ENCODE measurements at places on chromosomes 12 and 14.

- no peak for DNase-seq
Measured at GRCh38 chr14:85382341-85382740, 147.6 kb upstream of the FLRT2 start.

DNA sequence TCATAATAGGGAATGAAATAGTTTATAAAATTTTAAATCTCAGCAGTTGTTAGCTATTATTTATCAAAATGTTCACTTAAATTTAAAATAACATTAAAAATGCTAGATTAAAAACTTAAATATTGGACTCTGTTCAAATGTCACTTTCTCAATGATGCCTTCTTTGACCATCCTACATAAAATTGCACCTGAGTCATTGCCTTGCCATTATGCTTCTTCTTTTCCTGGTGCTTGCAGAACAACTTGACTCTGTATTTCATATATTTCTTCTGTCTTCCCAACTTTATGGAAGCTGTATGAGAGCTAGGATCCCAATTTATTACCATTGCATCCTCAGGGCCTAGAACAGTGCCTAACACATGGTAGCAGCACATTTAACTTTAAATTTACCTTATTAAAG, 37.3 kb upstream of the CPM start:
- DNase-seq, result no peak

DNA sequence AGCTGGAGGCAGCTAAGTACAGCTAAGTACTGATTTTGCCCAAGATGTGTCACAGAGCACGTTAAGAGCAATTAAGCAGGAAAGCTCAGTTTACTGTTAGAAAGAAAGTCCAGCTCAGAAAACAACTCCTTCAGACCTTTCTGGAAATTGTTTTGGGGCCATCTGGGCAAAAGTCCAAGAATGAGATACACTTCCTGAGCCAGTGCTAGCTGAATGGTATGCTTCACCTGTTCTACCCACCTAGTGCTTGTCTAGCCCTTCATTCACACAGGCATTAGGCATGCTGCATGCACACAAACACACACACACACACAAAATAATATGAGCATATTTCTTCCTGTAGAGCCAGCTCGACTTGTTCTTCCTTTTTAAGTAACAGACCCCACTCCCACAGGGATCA, 6.6 kb upstream of the IKZF4 start:
- no peak for DNase-seq

GRCh38 chr14:82190742-82191141, 657.1 kb upstream of the SEL1L start:
- DNase-seq, result no peak

GRCh38 chr12:49541911-49542505, 3.2 kb downstream of the KCNH3 start:
- no peak for DNase-seq

GRCh38 chr12:1936406-1937320, 18.2 kb upstream of the CACNA2D4 start:
- DNase-seq, result no peak

DNA sequence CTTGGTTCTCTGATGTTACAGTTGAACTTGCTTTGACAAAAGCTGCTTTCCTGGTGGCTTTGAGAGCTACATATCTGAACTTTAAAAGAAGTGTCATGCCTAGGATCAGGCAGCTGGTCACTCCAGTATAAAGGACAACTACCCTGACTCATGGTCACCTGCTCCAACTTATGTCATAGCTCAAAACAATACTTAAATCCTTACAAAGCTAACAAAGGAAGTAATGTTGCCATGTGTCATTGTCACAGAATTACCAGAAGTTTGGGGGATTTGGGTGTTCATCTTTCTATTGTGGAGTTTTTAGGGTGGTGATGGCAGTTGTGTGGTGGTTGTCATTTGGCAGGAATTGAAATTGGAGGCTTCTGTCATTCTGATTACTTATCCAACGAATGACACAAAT, 1.8 kb upstream of the TCP11L2 start:
- no peak for DNase-seq

DNA sequence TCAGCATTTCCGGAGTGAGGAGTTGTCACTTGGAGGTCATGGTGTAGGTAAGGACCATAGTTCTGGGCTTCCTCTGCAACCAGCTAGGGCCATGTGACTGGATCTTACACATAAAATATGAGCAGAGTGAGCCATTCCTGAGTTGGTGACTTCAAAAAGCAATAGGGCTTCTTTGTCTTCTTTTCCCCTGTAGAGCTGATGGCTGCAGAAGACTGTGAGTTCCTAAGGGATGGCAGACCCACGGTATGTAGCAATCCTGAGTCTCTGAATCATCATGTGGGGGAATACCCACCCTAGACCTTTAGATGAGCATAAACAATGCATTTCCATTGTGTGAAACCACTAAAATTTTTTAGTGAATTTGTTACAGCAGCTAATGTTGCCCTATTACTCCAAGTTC, 151.1 kb upstream of the TBX3 start:
- DNase-seq, result no peak

DNA sequence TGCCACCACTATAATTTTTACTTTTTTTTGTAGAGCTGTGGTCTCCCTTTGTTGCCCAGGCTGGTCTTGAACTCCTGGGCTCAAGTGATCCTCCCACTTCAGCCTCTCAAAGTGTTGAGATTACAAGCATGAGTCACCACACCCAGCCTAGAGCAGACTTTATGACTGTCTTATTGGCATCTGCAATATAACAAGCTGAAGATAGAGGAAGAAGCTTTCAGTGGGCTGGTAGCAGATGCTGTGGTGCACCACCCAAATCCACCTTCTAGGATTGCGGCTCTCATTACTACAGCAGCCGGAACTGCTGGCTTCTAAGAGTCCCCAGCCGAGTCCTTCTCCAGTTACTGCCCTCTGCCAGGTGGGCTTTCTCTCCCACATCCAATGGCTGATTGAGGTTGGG, 7.6 kb upstream of the STK38L start:
- no peak for DNase-seq

DNA sequence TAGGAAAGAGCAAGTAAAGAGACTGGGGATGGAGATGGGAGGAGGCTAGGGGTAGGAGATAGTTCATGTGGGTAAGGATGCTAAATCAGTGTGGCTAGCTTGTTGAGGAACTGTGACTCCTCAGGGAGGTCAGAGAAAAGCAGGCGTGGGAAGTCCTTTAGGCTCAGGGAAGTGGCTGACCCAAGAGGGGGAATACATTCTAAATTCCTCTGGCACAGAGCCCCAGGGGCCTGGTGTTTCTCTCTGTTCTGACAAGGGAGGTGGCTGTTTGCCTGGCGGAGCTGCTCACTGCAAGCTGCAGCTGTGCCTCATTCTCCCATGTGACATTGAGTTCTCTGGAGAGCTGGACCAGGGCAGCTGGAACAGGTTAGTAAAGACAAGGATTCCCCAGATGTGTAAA, 152.2 kb upstream of the SLC38A2 start:
- peak; percentile 74 for DNase-seq

DNA sequence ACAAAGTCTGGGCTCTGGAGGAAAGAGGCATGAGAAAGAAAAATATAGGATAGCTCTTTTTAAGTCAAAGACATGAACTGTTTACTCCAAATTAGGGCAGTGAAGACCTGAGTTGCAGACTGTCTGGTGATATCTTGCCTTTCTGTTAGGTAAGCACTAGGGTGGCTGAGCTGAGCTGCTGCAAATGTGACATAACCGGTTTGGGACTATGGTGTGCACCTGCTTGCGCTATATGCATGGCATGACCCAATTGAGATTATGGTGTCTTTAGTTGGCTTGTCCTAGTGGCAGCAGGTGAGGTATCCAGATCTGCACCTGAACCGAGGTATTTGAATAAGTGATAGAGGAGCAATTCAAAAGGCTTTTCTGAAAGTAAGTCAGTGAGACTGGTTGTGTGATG, 345.6 kb downstream of the APAF1 start:
- no peak for DNase-seq

GRCh38 chr14:72904840-72905561, 11.1 kb upstream of the DPF3 start:
- DNase-seq, result peak; percentile 67

DNA sequence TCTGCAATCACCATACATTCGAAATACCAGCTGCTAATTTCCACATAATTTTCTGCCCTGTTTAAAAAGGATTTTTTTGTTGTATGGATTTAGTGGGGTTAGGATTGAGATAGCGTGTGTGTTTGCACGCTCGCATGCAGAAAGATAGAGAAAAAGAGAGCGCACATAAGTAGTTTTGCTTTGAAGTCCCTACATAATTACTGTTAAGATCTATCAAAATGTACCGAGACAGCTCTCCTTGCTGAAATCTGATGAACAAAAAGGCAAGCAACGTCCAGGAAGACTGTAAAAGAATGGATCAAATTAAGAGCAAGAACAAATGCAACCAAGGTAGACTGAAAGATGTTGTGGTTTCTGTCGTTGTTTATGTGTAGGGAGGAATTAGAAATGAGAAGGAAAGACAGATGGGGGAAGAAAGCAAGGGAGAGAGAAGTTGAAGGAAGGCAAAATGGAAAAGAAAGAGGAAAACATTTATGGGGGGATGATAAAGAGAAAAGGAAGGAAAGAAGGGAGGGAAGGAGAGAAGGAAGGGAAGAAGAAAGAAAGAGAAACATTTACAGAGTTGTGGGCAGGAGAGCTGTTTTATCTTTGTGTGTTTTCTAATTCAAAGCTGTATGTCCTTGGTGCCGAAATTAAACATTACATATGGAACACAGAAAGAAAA, 522.3 kb downstream of the MED13L start:
- DNase-seq, result no peak

- DNase-seq, result no peak
Measured at GRCh38 chr14:70472253-70473159, 20.5 kb downstream of the ADAM21 start.

- no peak for DNase-seq
Measured at GRCh38 chr12:20050221-20050620, 318.1 kb upstream of the PDE3A start.

DNA sequence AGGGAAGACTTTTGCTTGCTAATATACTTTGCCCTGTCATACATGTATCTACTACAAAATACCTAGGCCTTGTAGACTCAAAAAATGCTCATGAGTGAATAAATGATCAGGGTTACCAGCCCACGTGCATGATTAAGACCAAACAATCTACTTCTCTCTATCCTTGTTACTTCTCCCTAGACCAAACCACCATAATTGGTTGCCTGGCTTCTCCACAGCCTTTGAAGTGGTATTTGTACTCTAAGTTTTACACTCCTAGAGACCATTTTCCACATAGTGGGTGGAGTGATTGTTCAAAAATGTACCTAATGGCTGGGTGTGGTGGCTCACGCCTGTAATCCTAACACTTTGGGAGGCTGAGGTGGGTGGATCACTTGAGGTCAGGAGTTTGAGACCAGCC, 14.1 kb upstream of the RPS6KL1 start:
- no peak for DNase-seq

- DNase-seq, result no peak
Measured at GRCh38 chr12:6091786-6092566, 32.5 kb downstream of the VWF start.

DNA sequence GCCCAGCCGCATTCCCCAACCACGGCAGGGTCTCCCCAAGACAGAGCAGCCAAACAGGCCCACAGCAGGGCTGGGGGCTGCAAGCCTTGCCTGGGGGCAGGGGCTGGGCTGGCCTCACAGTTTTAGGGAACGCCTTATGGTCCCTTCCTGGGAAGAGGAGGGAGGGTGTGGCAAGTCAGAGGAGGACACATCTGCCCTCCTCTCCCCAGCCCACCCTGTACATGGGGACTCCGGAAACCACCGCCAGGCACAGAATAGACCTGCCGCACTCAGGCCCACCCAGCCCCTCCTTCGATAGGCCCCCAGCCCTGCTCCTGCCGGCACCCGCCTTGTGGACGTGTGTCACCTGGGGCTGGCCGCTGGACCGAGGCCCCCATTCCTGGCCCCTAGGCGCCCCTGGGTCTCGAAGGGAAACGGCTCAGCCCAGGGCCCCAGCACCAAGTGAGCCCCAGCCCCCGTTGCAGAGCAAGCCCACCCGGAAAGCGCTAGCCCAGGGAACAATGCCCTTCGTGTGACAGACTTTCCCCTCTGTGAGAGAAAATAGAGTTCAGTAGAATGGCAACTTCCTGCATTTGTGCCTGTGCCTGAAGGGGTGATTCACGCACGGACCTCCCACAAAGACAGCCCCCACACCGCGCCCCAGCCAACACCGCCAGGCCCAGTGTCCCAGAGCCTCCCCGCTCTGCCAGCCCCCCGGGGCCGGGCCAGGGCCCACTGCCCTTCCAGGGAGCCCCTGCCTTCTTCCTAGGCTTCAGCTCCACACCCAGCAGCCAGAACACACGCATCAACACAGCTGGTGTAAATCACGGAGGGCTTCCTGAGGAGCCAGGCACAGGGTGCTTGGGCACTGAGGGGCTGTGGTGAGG, 12.0 kb upstream of the NUDT14 start:
- no peak for DNase-seq

- no peak for DNase-seq
Measured at GRCh38 chr14:99602054-99602787, 1.8 kb downstream of the CCDC85C start.

DNA sequence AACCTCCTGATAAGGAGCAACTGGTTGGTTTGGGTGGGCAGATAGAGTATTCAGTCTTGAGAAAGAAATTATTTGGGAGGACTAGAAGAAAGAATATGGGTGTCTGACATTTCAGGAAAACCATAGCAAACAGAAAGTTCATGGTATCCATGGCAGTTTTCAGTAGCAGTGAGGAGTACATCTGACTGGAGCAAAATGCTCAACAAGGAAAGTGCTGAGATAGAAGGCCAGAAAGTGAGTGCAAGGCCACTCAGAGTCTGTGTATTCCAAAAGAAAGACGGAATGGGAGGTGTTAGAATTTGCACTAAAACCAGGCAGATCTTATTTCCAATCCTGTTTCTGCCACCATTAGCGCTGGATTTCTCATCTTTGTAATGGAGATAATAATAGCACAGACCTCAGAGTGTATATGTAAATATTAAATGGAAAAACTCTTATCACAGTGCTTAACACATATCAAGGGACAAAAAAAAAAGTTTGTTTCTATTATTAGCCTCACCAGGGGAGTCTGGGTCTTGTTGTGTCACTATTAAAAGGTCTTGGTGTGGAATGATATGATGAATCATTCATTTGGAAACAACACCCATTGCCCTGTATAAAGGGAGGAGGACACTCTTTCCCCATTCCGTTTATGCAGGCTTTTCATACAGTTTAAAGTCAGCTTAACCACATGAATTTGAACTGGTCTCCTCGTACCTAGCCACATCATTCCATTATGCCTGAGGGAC, 349.8 kb downstream of the IPO8 start:
- DNase-seq, result no peak

DNA sequence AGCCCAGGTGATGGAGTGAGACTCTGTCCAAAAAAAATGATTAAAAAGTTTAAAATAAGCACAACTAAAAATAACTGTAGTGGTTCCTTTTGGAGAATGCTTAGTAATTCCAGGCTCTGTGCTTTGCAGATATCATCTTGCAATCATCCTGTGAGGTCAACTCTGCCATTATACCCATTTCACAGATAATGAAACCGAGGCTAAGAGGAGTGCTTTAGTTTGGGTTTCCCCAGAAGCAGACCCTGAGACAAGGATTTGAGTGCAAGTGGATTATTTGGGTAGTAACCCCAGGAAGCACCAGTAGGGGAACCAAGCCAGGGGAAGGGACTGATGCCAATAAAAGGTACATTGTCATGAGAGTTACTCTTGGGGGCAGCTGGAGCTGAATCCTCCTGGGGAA, 44.7 kb downstream of the RIN3 start:
- no peak for DNase-seq

- peak; percentile 77 for DNase-seq
Measured at GRCh38 chr12:49336645-49337584, at the start of gene C1QL4. Gene C1QL4 (minus strand): TSS chr12:49337188. CDS start chr12:49336477, 711 bp downstream.
